ENCODE measurements at places on chromosomes 11 and 22.

GRCh38 chr22:41561788-41562187, 978 bp downstream of the CSDC2 start:
- no peak for DNase-seq

GRCh38 chr22:44398856-44399837, 86.4 kb upstream of the SHISAL1 start:
- no peak for DNase-seq

GRCh38 chr11:1714908-1715885, 18.2 kb downstream of the KRTAP5-6 start:
- DNase-seq = no peak

- no peak for DNase-seq
These were observed 87.1 kb downstream of the BCR start for GRCh38 chr22:23267226-23268043.

- no peak for DNase-seq
These were observed 128.5 kb downstream of the CD44 start for GRCh38 chr11:35267504-35267903.

- no peak for DNase-seq
These were observed 2.8 kb downstream of the MRGPRD start for GRCh38 chr11:68977781-68978625.

DNA sequence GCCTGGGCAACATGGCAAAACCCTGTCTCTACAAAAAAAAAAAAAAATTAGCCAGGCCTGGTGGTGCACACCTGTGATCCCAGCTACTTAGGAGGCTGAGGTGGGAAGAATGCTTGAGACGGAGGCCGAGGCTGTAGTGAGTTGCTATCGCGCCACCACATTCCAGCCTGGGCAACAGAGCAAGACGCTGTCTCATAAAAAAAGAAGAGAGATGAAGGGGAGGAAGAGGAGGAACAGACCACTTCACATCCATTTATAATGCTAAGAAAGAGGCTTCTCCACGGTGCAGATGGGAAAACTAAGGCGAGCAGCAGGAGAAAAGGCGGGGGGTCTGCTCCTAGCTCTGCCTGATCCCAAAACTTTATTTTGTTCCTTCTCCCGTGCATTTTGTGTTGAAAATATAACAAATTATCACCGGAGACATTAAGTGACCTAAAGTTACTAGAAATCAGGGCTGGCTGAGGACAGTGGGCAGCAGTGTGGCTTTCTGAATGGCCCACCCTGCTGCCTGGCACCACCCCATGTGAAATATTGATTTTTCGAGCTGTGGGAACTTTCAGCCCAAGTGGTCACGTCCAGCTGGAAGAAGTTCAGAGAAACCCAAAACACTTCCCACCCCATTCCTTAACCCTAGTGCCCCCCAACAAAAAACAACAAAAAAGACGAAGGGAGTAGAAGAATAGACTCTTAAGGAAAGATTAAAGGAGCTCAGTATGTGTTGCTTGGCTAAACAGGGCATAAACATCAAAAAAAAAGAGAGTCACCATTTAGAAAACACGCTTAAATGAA, 9.5 kb downstream of the MYH9 start:
- DNase-seq = no peak

- DNase-seq = no peak
These were observed 59.7 kb downstream of the SPON1 start for GRCh38 chr11:14022251-14022650.

DNA sequence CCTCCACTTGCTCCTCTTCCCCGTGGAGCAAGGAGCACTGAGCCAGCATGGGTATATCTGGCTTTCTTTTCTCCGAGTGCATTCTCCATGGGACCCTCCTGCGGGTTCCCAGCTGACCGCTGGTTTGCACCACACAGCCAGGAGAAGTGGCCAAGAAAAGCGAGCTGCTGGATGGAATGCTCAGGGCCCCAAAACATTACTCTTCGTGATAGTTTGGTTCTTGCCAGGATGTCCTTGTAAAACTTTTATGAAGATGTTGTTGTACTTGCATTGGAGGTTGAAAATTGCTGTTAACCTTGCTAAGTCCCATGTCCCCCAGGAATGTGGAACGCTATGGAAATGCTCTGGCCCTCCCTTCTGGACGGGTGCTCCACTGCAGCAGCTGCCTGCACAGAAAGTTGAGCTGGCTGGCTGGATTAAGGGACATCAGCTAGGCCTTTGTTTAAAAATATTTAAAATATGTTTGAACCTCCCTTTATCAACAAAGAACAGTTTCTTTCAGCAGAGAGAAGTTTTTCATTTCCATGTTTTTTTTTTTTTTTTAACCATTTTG, 68.7 kb downstream of the ZNRF3 start:
- no peak for DNase-seq

All from stimulated activated CD8-positive, alpha-beta memory T cell treated with anti-CD3 and anti-CD28 coated beads, Interleukin-15, amount 100 ng/mL, for 24 hours (primary cell).